ENCODE measurements at places on chromosomes 7 and 10.

DNA sequence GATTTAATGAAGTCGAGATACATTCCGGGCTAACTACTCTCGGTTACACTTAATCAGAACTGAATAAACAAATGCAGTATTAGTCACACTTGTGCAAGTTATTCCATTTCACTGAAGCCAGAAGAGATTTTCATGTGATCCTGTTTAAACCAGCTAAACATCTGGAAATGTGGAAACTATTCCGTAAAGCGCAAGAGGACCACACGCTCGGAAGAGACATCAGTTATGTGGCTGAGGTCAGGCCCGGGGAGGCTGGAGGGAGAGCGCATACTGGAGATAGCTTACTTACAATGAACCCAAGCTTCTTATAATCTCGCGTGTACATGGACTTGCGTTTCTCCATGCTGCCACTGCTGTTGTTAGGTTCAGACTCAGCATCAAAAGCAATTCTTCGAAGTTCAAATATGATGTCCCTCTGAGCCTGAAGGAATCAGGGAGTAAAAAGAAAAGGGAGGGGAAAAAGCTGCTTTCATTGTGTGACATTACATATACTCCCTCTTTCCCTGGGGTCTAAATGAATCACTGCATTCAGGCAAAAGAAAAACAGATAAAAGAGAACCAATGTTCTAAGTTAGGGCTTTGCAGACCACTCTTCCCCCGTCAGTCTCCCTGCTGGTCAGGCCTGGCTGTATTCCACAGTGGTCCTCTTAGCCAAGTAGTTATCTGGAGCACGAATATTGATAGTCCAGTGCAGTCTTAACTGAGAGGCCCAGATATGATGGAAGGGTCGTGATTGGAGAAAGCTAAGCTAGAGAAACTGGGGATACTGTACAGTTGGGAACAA, 237.4 kb downstream of the ELMO1 start:
- no peak for DNase-seq

GRCh38 chr10:72260976-72261783, 12.5 kb upstream of the DDIT4 start:
- DNase-seq = no peak

GRCh38 chr7:30352169-30352568, 67.8 kb downstream of the ZNRF2 start:
- no peak for DNase-seq

GRCh38 chr10:98303569-98303968, 35.6 kb upstream of the LOXL4 start:
- DNase-seq = no peak

DNA sequence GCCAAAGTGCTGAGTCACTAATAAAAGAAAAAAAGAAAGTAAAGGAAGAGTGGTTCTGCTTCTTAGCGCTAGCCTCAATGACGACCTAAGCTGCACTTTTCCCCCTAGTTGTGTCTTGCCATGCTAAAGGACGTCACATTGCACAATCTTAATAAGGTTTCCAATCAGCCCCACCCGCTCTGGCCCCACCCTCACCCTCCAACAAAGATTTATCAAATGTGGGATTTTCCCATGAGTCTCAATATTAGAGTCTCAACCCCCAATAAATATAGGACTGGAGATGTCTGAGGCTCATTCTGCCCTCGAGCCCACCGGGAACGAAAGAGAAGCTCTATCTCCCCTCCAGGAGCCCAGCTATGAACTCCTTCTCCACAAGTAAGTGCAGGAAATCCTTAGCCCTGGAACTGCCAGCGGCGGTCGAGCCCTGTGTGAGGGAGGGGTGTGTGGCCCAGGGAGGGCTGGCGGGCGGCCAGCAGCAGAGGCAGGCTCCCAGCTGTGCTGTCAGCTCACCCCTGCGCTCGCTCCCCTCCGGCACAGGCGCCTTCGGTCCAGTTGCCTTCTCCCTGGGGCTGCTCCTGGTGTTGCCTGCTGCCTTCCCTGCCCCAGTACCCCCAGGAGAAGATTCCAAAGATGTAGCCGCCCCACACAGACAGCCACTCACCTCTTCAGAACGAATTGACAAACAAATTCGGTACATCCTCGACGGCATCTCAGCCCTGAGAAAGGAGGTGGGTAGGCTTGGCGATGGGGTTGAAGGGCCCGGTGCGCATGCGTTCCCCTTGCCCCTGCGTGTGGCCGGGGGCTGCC, at the start of gene IL6:
Gene IL6 (plus strand): TSS at position 294 of the 807 bp plus-strand sequence. CDS start 63 bp downstream, at position 357.
- no peak for DNase-seq

GRCh38 chr7:72217151-72217550, 195.0 kb downstream of the CALN1 start:
- DNase-seq = no peak

- DNase-seq = no peak
These were observed 473 bp downstream of the PPP1R9A start for GRCh38 chr7:94907811-94908322.

DNA sequence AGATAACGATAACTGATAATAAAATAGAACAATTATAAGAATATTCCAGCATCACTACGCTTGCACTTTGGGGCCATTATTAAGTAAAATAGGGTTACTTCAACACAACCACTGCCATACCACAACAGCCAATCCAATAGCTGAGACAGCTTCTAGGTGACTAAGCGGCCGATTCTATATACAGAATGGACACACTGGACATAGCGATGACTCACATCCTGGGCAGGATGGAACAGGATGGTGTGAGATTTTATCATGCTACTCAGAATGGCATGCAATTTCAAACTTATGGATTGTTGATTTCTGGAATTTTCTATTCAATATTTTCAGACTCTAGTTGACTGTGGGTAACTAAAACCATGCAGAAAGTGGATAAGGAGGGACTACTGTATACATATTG, 920.9 kb downstream of the LRMDA start:
- no peak for DNase-seq

DNA sequence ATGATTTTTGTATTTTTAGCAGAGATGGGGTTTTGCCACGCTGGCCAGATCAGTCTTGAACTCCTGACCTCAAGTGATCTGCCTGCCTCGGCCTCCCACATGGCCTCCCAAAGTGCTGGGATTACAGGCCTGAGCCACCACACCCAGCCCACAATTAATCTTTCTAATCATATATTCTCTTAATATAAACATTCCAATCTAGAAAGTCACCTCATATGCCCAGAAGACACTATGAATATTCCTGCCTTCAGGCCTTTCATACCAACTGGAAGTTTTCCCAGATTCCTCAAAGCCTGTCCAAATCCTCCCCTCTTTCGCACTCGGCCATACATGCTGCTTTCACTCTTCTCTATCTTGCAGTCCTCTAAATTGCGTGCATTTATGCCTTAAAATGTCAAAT, 32.6 kb downstream of the PDZD8 start:
- no peak for DNase-seq

GRCh38 chr7:12648704-12649261, 38.6 kb upstream of the ARL4A start:
- no peak for DNase-seq

DNA sequence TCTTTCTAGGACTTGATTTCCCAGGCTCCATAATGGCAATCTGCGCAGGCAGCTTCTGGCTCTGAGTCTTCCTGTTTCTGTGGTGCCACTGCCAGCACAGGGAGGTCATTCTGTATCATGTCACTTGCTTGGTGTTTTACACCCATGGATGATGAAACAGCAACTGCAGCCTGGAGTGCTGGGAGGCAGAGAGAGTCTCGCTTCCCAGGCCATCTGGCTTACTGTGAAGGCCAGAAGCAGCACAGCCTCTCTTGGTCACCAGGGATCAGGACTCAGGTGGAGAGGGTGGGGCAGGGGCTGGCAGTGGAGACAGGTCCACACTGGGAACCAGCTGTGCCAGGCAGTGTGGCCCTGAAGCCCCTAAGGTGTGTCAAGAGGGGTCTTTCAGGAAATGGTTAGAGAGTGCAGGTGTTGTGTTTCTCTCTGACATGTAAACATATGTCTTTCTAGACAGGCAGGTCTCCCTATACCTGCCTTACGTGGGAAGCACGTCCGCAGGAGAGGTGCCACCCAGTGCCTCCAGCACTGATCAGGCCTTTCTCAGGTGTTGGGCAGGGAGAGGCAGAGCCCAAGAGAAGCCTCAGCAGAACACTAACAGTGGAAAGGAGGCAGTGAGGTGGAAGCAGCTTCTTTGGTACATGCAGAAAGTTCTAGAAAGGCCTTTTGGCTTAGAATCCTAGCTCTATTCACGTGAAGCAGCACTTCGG, 71.4 kb downstream of the INSIG1 start:
- no peak for DNase-seq

GRCh38 chr10:22625516-22626290, 88.7 kb downstream of the PIP4K2A start:
- no peak for DNase-seq

DNA sequence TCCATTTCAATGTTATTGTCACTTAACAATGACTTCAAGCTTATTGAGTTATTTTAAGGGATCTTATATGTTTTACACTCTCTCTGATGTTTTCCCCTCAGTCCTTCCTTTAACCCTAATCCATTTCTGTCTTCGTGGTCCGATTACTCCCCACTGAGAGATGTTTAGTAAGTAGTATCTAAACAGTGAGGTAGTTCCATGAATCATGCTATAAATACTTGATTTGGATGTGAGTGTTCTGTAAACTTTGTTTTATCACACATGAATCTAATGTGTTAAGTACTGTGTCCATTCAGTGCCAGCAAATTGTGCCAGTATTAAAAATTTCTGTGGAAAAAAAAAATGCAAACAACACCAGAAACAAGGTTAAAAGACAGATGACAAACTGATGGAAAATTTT, 18.6 kb downstream of the RPP30 start:
- DNase-seq = no peak

GRCh38 chr10:86753051-86753450, 3.4 kb upstream of the BMPR1A start:
- no peak for DNase-seq

- no peak for DNase-seq
These were observed 38.4 kb downstream of the SLC39A12 start for GRCh38 chr10:17989908-17990767.

All from stimulated activated CD4-positive, alpha-beta T cell treated with anti-CD3 and anti-CD28 coated beads, Interleukin-15, amount 100 ng/mL, for 1 hour (primary cell).